Activated CD4-positive, alpha-beta T cell treated with anti-CD3 and anti-CD28 coated beads for 1 hour (primary cell): ENCODE measurements at places on chromosomes 11 and 22.

GRCh38 chr22:45678961-45679912 lies 7.6 kb downstream of the ATXN10 start:
- no peak for DNase-seq

DNA sequence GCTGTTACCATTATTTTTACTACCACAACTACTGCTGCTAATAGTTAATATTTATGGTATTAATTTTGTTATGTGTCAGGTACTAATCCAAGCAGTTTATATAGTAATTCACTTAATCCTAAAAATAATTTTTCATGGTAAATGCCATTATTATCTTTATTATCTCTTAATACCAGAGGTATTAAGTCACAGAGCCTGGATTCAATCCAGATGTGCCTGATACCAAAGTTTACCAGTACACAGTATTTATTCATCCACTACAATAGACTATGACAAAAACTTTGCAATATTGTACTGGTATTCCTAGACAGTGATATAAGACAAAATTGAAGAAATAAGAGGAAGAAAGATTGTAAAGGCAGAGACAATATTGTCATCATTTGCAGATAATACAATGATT lies 24.5 kb downstream of the MAP6 start:
- DNase-seq: no peak

- no peak for DNase-seq
These were observed 52.8 kb upstream of the CADM1 start for GRCh38 chr11:115556984-115557383.

GRCh38 chr11:65787649-65788622 lies 1.1 kb downstream of the OVOL1 start:
- DNase-seq: no peak
